ENCODE measurements at places on chromosomes 11 and 22.

GRCh38 chr11:67240576-67241389, 25.5 kb upstream of the GRK2 start:
- DNase-seq, result peak; percentile 32

GRCh38 chr22:36027579-36027934, 1.1 kb downstream of the RBFOX2 start:
- peak; percentile 13 for DNase-seq

DNA sequence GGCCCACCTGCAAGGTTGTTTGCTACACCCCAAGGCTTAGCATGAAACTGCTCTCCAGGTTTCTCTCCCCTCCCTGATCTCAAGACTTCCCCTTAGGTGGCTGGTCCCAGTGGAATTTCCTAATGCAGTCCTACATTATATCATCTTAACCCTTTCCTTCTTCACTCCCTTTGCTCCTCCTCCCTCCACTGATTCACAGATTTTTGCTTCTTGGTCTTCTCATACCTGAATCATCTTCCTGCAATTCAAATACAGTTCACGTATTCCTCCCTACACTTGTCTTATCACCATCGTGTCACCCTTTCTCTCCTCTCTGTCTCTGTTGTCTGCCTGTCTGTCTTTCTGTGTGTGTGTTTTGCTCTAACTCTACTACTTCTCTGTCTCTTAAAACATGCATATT, 17.0 kb downstream of the MMP10 start:
- no peak for DNase-seq

GRCh38 chr22:49638788-49639187, 188.9 kb downstream of the BRD1 start:
- DNase-seq, result no peak

DNA sequence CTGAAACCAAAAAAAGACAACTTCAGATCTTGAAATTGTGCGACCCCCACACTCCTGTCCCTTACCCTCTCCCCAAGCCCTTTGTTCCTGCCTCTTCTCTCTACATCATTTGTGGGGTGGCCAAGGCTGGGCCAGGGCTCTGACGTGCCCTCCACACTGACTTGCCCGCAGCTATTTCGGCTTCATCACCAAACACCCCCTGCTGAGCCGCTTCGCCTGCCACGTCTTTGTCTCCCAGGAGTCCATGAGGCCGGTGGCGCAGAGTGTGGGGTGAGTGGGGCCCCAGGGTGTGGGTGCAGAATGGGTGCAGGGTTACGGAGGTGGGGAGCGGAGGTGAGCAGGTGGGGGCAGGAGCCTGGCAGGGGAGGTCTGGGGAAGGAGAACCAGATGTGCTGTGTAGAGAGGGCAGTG, 9.5 kb downstream of the MAPK8IP2 start:
- no peak for DNase-seq

- no peak for DNase-seq
Observed at GRCh38 chr11:64661146-64661545, 61.9 kb downstream of the NRXN2 start.

- no peak for DNase-seq
Observed at GRCh38 chr11:79062814-79063762, 377.7 kb downstream of the TENM4 start.

DNA sequence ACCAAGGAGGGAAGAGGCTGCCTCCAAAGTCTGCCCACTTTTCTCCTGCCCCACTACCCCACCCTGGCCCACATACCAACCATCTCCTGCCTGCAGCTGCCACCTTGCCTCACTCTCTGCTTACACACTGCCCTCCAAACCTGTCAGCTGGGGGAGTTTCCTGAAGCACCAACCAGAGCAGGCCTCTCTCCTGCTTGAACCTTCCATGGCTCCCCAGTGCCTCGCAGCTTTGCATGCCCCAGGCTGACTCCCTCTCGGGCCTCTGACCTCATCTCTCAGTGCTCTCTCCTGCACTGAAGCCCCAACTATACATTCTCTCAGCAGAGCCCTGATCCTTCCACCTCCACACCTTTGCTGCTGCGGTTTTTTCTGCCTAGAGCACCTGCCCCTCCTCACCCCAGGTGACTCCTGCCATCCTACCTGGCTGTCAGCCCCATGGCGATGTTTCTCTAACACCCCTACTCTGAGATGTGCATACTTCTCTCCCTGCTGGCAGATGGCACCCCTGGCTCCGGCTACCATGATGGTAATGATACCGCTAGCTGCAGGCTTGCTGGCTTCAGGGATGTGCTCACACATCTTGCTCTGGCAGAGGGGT, 43.5 kb downstream of the MN1 start:
- no peak for DNase-seq

DNA sequence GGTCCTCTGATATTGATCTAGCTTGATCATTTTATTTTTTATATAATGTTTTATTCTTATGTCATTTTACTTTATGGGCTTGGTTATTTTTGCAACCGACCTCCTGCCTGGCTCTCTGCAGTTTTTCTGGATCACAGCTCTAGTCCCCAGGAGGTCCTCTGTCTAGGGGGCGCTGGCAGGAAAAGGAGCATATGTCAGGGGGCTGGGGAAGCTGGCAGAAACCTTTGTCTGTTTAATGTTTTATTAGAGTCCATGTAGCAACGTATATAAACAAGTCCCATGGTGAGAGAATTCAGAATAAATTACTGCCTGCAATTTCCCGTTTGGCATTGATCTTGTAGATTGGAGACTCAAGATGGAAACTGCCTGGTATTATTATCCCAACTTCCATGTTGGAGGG, 133.5 kb upstream of the ZBED5 start:
- DNase-seq, result no peak

DNA sequence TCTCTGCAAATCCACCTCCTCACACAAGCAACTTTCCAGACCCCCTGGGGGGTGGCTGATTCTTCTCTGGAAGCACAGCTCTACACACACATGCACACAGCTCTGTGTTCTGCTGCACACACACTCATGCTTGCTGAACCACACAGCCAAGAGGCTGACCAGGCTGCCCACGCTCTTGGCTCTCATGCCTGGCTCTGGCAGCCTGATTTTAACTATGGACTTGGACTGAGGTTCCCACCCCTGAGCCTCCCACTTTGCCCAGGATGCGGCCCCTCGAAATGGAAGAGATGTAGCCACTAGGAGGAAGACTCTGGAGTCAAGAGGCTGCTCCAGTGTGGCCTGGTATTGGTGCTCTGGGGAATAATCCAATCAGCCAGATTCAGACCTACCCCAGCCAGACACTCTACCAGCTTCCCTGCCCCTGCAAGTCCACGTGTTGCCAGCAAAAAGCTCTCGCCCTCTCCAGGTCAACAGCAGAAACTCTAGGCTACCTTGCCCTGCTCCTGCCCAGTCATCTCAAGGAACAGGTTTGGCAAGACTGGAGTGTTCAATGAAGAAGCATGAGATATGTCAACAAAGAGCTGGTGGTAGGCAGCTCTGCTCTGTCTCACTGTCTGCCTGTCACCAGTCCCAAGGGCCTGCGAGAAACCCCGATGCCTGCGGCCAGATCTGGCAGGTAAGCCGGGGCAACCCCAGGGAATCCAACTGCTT, 8.8 kb upstream of the CASTOR1 start:
- no peak for DNase-seq

DNA sequence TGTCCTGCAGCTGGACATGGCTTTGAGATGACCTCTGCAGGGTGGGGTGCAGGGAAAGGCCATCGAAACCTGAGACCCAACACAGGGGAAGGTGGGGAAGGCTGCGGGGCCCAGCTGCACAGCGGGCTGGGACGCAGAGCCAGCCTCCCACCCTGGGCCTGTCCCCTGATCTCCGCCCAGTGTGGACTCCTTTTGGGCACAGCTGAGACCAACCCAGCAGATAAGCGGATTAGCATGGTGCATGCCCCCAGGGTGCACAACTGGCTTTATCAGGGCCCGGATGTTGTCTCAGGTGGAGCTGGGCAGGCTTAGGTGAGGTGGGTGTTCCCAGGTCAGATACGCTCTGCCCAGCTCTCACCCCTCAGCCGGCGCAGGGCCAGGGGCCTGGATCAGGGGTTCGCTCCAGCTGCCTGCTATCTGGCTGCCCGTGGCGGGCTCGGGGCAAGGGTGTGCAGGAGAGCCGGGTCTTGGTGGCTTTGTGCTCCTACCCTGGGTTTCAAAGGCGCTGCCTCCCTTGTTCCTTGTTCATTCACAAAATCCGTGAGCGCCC, 28.1 kb upstream of the MUC5AC start:
- no peak for DNase-seq

- DNase-seq, result no peak
Observed at GRCh38 chr22:40241200-40241763, 63.6 kb downstream of the TNRC6B start.

DNA sequence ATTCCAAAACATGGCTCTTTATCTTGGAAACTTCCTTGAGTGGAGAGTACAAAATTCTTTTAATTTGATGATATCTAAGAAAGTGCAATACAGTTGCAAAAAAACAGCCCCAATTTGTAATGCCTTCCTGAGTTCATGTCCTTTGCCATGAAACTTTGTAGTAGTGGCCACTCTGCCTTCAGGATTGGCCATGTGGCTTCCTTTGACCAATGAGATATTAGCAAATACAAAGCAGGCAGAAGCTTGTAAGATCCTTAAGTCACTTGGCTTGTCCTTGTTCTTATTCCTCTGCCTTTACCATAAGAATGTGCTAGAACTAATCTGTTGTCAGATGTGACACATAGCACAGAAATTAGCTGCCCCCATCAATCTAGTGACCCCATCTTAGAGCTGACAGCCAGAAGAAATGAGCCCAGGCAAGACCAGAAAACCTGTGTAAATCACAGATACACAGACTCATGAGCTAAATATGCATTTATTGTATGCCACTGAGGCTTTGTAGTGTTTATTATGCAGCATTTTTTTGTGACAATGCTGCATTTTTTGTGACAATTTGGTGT, 29.8 kb upstream of the BLID start:
- no peak for DNase-seq

DNA sequence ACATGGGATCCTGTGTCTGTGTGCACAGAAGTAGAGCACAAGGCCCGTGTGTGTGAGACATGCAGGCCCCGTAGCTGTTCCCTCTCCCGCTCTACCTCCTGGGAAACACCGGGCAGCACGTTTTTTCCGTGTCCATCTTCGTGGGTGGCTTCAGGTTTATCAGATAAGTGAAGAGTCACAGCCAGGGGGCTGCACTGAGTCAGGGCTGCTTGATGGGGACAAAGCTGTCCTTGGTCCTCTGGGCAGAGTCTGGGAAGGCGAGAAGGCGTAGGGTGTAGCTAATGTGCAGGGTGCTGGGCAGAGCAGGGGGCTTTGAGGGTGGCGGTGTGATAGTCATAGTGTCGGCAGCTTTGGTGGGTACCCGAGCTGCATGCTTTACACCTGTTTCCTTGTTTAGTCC, 23.7 kb downstream of the INCENP start:
- DNase-seq, result no peak

DNA sequence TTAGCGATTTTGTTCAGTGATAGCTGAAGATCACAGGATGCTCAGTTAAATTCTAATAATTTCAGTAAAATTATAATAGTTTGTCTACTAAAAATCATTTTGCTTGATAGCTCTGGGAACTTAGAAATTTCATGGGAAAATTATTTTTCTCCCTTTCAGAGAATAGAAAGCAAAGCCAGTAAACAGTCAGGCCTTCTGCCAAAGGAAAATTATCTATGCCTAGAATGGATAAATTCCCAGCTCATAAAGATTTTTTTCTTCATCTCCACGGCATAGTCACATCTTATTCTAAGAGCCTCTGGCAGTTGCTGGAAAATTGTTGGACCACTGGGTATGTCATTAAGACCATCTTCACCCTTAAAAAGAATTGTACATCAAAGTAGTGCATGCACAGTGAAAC, 169.6 kb upstream of the ANO3 start:
- DNase-seq, result no peak

DNA sequence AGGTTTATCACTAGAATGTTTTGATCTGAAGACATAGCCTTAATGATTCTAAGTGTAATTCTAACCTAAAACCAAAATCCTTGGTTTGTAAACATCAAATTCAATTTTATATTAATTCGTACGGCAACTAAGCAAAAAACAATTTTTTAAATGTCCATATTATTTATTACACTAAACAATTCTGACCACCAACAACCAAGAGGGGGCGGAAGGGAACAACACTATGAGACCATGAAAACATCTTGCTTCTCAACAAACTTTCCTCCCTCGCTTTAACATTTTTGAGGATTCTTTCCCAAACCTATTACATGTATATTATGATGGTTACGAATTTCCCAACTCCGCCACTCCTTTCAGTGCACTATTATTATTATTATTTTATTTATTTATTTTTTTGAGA, 6.5 kb upstream of the UCP2 start:
- DNase-seq, result no peak

- DNase-seq, result no peak
Observed at GRCh38 chr22:36198536-36198935, 3.1 kb downstream of the APOL4 start.

DNA sequence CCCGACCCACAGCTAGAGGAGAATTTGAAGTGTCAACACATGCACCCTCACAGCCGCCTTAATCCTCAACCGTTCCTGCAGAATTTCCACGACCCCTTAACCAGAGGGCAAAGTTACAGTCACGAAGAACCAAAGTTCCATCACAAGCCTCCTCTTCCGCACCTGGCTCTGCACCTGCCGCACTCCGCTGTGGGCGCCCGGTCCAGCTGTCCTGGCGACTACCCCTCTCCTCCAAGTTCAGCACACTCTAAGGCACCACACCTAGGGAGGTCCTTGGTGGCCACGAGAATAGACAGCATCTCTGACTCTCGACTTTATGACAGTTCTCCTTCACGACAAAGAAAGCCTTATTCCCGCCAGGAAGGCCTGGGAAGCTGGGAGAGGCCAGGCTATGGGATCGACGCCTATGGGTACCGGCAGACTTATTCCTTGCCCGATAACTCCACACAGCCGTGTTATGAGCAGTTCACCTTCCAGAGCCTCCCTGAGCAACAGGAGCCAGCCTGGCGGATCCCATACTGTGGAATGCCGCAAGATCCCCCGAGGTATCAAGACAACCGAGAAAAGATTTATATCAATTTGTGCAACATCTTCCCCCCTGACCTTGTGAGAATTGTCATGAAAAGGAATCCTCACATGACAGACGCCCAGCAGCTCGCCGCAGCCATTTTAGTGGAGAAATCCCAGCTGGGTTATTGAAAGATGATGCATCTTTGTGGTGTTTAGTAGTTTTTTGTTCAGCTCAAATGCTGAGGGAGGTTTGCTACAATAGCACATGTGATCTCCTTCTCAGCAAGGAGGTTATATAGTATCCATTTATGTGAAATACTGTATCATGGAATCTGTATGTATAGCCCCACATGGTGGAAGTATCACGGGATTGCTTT, 72.1 kb downstream of the ZC3H12C start:
- DNase-seq, result no peak

- DNase-seq, result peak; percentile 55
Observed at GRCh38 chr11:124402326-124402922, 3.6 kb upstream of the OR8B3 start.

GRCh38 chr22:47195484-47196165, 433.2 kb downstream of the TBC1D22A start:
- DNase-seq, result no peak

GRCh38 chr22:36741204-36741793, 34.6 kb downstream of the IFT27 start:
- no peak for DNase-seq
